Esophagus muscularis mucosa (tissue), 4 donors: ENCODE measurements at places on chromosomes 7 and 10.

- DNase-seq: no peak
Observed at GRCh38 chr10:51416494-51416893, 282.9 kb downstream of the CSTF2T start.

GRCh38 chr7:159039716-159040115 is 105.0 kb downstream of the VIPR2 start:
- no peak for DNase-seq

DNA sequence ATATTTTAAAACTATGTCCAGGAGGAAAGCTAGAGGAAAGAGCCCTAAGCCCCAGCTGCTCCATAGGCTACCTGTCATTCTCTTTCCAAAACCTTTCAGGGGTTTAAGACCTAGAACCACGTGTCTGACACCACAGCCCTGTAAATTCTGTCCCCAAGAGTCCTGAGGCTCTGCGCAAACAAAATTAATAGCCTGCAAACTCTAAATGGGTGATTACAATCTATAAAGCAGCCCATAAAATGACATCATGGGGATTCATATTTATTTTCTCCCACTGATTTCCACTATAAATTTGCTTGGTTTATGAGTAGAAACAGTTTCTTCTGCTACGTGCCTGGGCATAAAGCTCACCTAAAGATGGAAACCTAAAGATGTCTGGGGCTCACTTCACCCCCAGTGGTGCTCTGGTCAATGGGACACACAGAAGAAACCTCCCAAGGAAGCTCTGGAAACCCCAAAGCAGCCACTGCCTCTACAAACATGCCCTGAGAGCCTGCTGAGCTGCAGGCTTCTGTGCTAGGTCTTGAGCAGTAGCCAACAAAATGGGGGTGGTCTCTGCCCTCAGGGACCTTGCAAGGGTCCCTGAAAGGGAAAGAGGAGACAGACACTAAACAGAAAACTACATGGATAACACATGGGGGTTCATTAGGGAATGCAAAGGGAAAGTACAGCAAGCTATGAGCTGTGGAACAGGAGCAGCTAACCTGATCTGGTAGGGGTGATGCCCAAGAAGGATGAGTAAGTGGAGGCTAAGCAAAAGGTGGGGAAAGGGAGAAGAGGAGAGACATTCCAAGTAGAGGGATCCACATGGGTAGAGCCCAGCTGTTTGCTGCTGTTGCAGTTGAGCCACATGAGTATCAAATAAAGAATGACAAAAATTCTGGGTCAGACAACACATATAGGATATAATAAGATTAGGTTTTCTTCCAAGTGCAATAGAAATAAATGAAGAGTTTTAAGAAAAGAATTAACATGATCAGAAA is 331.7 kb downstream of the KCNMA1 start:
- no peak for DNase-seq

GRCh38 chr10:48683868-48684267 is 805 bp upstream of the WDFY4 start:
- DNase-seq: no peak

- no peak for DNase-seq
Observed at GRCh38 chr7:30445770-30446169, 32.8 kb downstream of the NOD1 start.

DNA sequence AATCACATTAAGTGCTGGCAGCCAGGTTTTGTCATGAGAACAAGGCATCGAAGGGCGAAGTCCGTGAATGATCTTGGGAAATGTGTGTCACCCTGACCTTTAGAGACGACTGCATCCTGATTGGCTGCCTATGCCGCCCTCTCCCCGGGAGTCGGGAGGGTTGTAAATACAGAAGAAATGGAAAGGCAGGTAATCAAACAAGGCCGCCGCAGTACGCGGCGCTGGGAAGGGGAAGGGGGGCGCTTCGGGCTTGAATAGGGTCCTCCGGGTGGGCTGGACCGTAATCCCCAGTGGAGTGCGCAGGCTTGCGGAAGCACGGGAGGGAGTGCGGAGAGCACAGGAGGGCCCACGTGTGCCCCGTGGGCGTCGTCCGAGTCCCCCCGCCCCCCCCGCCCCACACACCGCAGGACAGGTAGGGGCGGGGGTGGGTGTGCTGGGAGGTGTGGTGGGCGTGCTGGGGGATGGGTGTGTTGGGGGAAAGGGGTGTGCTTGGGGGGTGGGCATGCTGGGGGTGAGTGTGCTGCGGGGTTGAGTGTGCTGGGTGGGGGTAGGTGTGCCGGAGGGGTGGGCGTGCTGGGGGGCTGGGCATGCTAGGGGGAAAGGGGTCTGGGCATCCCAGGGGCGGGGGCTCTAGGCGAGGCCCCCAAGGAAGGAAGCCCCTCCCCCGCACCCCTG is 169.4 kb downstream of the ARHGAP12 start:
- no peak for DNase-seq

DNA sequence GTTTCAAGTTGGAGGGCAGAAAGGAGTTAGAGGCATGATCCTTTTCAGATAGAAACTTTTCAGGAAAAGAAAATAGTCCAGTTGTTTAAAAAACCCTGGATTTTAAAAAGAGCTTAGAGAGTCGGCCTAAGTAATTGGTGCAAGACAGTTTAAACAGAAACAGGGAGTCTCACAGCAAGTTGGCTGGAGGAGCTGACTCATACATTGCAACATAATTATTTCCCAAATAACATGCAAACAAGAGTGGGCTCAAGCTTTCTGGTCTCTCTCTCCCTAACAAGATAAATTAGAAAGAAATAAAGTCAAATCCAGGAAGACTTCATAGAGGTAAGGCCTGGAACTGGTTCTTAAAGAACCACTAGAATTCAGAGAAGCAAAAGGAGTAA is 100.3 kb upstream of the AGBL3 start:
- peak; percentile 31 for DNase-seq

- no peak for DNase-seq
Observed at GRCh38 chr10:62996925-62997324, 136.2 kb upstream of the NRBF2 start.
